ENCODE measurements at places on chromosomes 13 and 19.

DNA sequence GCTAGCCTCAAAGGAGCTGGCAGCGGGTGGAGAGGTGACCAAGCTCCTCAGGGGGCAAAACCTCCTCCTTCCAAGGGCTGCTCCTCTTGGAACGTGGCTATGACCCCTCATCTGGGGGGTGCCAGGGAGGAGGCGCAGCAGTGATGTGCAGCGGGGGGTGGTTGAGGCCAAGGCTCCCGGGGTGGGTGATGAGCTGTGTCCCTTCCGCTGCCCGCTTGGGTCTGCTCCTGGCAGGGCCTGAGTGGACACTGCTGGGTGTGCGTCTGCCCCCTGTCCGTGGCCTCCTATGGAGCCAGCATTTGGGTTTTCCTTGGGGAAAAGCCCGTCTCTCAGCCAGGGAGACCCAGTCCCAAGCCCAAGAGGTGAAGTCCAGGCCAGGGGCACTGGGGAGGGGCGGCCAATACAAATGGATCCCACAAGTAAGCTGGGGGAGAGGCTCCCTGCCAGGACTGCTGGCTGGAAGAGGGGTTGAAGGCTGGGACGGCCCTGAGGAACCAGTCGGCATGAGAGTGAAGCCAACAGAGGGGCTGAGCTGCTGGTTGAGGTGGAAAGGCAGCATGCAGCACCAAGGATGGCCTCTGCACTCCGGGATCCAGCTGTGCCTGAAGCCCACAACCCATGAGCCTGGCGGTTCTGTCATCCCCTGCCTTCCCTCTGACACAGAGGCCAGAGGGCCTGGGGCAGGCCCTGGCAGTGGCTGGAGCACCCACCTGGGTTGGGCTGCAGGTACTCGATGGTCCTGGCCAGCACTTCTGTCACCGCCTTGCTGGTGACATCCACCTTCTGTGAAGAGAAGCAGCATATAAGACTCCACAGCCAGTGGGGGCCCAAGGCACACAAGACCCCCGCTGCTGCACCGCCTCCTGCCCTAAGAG, 22.7 kb downstream of the MPND start:
- DNase-seq = no peak

GRCh38 chr13:81138353-81138980, 797.5 kb upstream of the SPRY2 start:
- DNase-seq = no peak

DNA sequence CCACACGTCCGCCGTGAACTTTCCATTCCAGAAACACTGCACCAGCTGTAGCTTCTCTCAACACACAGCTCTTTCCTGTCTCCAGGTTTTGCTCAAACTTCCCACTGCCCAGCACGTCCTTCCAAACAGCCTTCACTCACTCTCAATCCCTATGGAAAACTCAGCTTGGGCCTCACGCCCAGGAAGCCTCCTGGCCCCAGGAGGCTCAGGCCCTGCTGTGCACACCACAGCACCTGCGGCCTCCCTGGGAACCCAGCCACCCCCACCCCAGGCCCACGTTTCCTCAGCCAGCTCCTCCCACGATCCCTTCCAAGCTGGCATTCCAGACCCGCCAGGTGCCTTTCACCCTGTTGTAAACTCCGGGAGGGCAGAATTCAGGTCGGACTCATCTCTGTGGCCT, 35.2 kb downstream of the C13orf46 start:
- DNase-seq = peak; percentile 63

DNA sequence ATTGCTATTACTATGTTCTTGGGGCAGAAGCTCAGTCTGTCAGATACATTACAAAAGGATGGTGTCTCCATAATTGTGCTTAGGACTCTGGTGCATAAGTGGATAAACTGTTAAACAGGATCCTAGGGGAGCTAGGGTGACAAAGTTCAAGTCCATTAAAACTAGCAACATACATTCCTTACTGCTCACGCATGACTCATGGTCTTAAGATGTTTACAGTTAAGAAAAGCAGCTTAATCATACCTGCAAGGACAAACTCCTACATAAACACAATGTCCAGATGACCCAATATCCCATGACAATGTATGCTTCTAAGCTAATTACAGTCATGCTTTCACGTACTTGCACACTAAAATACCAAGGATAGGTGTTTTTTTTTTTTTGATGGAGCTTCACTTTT, 3.5 kb upstream of the ZNF701 start:
- no peak for DNase-seq

- no peak for DNase-seq
Measured at GRCh38 chr13:49098771-49099512, 121.2 kb upstream of the MLNR start.

GRCh38 chr19:48239120-48239519, 16.6 kb downstream of the CARD8 start:
- no peak for DNase-seq

DNA sequence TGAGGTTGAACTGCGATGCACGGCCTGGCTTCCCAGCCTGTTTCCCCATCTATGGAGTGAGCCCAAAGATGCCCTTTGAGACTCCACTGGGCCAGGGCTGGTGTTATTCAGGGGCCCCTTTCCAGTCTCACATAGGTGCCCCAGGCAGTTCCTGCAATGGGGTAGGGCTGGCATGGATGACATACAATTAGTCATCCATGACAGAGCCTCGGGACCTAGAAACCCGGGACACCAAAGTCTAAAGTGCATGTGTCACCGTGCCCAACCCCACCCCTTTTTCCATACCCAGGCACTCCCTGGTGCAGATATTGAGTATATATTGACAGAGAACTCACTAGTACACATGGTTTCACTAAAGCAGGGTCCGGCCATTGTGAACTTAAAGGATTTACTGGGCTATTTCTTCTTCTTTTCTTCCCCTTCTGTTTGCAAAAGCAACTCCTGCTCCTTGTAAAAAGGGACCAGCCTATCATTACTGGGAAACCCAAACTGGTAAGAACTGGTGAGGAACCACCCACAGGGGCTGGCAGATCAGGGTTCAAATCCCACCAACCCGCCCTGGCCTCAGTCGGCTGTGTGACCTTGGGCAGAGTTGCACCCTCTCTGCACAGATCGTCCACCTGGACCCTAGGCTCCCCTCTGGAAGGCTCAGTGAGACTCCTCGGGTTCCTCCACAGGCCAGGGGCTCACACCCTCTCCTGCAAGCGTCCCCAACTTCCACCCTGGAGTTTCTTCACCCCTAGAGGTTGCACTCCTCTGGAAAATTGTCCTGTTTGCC, 2.7 kb downstream of the B3GNT3 start:
- DNase-seq = no peak

DNA sequence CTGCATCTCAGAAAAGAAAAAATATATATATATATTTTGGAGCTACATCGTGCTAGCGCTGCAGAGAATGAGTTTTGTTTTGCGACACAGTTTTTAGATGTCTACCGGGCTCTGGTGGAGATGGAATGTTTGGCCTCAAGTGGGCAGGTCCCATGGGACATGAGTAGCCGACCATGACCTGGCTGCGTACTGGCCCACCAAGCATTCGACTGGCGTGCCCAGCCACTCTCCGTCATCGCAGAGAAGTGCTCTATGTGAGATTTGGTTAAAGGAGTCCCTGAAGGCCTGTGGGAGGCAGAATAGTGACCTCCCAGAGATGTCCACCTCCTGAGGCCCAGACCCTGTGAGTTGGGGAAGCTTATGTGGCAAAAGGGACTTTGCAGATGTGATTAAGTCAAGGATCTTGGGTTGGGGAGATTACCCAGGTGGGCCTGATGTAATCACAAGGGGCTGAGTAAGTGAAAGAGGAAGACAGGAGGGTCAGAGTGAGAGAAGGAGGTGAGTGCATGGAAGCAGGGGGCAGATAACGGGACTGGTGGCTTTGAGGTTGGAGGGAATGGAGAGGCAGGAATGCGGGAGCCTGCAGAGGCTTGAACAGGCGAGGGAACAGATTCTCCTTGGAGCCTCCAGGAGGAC, 821 bp upstream of the LILRB4 start:
- DNase-seq = no peak

DNA sequence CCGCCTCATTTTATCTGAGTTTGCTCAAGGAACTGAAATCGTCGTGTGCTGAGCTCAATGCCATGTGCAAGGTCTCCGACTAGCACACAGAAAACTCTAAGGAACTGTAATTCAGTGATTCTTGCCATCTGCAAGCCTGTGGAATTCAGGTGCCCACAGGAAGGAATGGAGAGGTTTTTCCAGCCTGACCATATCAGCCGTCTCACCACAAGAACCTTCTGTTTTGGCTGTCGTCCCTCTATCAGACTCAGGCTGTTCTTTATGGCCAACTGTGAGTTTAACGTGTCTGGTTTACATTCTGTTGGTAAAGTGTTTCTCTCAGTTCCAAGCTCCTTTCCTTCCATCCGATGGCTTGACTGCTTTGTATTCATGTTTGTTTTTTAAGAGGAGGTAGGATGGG, 293.5 kb downstream of the SPRY2 start:
- no peak for DNase-seq

- no peak for DNase-seq
Measured at GRCh38 chr19:51081476-51081875, 1.2 kb downstream of the KLK14 start.

DNA sequence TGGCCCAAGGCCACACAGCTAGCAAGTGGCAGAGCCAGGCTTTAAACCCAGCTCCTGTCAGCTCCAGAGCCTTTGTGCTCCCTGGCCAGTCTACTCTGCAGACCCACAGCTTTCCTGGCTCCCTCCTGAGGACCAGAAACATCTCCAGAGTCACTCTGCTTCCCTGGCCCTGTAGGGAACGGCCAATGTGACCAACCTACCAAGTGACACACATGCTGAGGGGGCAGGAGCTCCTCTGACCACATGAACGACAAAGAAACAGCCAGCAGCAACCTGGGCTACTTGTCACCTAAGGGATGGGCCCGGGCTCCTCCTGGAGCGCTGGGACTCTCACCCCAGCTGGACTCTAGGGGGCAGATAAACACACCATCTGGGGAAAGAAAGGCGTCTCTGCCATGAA, 19.3 kb downstream of the PEG3 start:
- no peak for DNase-seq

DNA sequence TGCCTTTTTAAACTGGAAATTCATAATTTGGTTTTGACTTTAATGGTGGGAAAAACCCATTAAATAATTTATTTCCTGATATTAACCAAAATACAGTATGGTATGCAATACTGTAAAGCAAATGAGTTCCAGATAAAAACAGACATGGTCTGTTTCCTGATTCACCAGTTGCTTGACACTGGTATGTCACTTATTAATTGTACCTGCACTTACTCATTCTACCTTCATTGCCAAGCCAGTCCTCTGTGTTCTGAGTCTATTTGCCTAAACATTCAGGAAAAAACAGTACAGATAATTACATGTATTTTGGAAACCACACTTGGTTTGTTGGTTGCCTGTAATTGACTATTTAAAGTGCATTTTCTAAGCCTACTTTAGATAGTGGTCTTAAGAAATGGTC, 159.3 kb downstream of the TNFRSF19 start:
- no peak for DNase-seq

DNA sequence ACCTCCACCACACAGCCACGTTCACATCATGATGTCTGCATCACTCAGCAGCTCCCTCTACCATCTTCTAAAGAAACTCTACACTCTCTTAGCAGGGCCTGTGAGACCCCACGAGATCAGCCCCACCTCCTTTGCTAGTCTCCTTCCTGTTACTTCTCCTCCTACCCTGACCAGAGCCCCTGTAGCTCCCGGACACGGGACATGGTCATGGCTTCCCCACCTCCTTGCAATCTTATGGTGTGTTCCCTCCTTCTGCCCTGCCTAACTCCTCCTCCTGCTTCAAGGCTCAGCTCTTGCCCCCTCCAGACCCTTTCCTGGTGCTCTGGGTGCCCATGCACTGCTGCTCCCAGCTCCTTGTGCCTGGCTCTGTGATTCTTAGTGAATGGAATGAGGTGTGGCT, 8.1 kb upstream of the MRPS31 start:
- no peak for DNase-seq

GRCh38 chr19:14473978-14474578, 1.1 kb downstream of the PTGER1 start:
- no peak for DNase-seq

DNA sequence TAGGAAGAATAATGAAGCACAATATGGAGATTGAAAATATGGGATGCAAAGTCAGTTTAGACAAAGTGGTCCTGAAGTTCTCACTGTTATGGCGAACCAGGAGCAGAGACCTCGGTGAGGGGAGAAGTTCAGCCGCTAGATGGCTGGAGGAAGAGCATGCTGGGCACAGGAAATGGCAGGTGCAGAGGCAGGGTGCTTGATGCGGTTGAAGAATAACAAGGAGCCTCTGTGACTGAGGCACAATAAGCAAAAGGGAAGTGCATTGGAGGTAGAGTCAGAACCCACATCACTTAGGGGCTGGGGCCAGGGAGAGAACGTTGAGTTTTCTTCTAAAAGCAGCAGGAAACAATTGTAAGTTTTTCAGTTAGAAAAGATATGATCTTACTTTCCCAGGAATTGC, 1725.2 kb downstream of the EFNB2 start:
- no peak for DNase-seq

- DNase-seq = peak; percentile 42
Measured at GRCh38 chr13:111518161-111518792, 197.8 kb downstream of the TEX29 start.

- DNase-seq = no peak
Measured at GRCh38 chr19:7292950-7293761, 1.1 kb downstream of the INSR start.

DNA sequence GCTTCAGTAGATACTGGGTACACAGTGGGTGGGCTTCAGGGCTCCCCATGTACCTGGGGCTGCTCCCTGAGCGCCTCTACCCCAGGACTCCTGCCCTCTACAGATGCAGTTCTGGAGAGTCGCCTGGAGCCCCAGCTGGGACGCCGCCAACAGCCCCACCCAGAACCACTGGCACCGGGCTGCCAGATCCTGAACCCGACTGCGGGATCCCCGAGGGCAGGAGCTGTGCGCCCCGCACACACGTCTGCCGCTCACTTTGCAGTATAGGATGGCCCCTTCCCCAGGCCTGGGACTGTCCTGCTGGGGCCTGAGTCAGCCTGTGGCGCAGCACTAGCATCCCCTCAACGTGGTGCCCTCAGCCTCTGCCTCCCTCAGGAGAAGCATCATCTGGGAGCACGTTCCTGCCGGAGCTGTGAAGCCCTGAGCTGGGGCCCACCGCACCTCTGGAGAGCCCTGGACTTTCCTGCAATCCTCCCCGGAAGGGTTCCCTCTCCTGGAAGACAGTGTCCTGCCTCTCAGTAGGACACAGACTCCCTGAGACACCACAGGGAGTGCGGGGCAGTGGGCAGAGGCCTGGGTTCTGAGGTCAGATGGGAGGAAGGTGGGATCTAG, 3.7 kb downstream of the REXO1 start:
- DNase-seq = no peak

- DNase-seq = no peak
Measured at GRCh38 chr13:80903911-80904310, 563.0 kb upstream of the SPRY2 start.

Data from NCI-H1092 treated with DMSO at 0.1 percent for 48 hours (cell line).